Activated CD4-positive, alpha-beta T cell treated with anti-CD3 and anti-CD28 coated beads for 4 hours (primary cell): ENCODE measurements at places on chromosomes 16 and 17.

DNA sequence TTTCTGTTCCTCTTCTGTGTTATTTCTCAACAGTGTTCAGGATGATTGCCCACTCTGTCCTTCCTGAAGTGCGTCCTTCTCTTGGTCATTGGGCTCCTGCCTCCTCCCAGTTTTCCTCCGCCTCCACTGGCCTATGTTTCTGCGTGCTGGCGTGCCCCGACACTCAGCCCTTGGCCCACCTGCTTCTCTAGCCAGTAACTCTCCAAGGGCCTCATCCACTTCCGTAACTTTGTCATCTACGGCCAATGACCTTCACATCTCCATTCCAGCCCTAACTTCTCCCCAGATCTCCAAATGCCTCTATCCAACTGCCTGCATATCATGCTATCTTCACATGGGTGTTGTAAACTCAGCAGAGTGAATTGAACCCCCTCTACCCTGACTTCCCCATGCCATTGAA lies 39.6 kb upstream of the RPL38 start:
- no peak for DNase-seq

GRCh38 chr17:49952912-49953497 lies 16.0 kb upstream of the DLX4 start:
- no peak for DNase-seq

- DNase-seq, result no peak
Measured at GRCh38 chr17:33052856-33053255, 61.2 kb downstream of the SPACA3 start.

GRCh38 chr17:64354824-64355535 lies 35.7 kb downstream of the PECAM1 start:
- DNase-seq, result no peak
